GM04503 (cell line): ENCODE measurements at places on chromosomes 16 and 17.

DNA sequence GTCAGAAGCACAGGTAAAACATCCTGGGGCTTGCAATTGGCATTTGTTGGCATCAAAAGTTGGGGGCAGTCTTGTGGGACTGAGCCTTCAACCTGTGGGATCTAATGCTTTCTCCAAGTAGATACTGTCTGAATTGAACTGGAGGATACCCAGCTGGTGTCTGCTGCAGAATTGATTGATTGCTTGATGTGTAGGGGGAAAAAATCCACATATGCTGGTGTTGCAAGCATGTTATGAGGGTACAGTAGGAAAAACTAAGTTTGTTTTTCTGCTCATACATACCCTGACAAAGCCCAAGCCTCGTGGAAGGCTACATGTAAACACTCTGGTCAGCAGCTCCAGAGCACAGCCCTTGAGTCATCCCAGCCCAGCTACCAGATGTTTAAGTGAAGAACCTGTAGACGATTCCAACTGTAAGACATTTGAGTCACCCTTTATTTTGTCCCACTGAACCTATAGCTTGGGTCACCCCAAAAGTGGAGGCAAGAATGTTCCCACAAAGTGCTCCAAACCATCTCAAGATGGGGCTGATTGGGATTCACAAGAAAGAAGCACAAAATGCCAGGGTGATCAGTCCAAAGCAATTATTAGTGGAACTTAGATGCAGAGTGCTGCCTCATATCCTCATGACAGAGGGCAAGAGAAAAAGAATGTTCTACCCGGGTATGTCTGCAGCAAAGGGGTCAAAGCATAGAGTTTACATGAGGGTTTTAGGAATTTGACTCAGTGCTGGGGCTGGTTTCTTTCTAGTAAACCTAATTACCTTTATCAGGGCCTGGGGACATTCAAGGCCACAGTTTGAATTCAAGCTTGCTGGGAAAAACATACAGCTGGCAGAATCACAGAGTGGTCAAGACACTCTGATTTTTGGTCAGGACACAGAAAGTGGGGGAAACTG lies 9.6 kb upstream of the APPBP2 start:
- no peak for DNase-seq

- DNase-seq: no peak
These were observed 121.3 kb upstream of the GOT2 start for GRCh38 chr16:58855291-58855863.

DNA sequence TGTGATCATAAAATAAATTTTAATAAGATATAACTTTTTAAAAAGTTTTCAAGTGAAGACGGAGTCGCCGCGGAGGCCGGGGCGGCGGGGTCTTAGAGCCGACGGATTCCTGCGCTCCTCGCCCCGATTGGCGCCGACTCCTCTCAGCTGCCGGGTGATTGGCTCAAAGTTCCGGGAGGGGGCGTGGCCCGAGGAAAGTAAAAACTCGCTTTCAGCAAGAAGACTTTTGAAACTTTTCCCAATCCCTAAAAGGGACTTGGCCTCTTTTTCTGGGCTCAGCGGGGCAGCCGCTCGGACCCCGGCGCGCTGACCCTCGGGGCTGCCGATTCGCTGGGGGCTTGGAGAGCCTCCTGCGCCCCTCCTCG lies at the start of gene FOXC2:
TSS of gene FOXC2 (plus strand) at position 229 of the 365 bp plus-strand sequence. CDS start 507 bp downstream, outside the sequence.
- DNase-seq: peak; percentile 68

- DNase-seq: no peak
These were observed 78.0 kb upstream of the DOC2B start for GRCh38 chr17:259341-259976.

DNA sequence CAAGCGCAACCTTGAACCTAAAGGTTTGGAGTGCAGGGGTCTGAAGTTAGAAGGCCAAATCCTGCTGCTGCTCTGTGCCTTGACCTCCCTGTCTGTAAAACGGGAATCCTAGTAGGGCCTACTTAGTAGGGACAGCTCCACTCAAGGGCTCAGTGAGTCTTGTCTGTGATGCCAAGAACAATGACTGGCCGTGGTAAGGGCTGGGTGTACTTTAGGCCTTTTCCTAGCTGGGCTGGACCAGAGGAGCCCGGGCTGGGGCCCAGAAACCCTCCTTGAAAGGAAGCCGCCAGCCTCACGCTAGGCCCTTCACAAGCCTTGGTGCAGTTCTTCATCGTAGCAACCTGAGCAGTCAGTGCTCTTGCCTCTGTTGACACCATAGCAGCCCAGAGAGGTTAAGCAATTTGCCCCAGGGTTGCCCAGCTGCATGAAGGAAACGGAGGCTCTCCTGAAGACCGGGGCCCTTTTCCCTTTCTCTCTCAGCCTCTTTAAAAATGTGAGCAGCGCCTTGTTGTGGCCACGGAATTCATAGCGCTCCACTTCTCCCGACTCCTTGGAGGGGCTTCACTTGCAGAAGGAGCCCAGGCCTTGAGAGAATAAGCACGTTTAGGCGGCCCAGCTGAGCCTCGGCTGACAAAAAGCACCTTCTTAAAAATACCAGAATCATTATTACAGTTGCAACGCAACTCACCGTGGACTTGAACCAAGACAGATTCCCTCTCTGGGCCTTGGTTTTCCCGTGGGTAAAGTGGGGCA lies 4.4 kb downstream of the NECAB2 start:
- no peak for DNase-seq

DNA sequence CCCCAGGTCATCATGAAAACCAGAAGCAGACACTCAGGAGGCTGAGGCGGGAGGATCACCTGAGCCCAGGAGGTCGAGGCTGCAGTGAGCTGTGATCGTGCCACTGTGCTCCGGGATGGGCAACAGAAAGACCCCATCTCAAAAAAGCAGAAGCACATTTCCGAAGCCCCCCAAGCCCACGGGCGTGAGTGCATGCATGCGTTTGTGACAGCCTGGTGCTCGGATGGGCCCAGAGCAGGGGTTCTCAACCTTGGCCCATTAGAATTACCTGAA lies 19.1 kb downstream of the TMC6 start:
- no peak for DNase-seq

DNA sequence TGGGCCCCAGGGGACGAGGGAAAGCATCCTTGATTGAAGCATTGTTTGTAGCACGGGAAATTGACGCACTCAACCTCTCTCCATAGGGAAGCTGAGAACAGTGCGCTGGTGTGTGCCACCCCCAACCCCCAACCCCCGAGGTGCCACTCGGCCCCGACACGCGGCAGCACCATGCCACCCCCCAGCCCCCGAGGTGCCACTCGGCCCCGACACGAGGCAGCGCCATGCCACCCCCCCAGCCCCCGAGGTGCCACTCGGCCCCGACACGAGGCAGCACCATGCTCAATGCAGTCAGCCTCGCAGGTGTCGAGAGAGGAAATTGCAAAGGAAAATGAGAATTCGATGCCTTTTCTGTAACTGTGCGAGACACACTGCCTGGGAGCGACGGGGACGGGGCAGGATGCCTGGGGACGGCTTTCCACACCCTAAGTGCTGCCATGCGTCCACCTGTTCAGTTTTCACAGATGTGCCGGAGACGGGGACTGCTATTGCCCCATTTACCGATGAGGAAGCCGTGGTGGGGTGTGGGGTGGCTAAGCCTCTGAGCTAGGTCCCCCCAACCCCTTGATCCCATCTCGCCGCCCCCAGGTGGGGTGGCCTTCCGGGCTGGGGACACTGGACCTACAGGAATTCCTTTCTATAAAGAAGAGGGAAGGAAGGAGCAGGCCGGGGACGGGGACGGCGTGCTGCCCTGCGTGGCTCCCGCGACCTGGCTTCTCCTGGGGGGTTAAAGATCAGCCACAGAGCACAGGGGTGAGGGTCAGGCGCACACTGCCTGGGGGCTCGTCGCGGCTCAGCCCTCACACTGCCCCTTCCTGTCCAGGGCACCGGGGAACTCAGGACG lies 9.8 kb downstream of the CBFA2T3 start:
- DNase-seq: no peak

DNA sequence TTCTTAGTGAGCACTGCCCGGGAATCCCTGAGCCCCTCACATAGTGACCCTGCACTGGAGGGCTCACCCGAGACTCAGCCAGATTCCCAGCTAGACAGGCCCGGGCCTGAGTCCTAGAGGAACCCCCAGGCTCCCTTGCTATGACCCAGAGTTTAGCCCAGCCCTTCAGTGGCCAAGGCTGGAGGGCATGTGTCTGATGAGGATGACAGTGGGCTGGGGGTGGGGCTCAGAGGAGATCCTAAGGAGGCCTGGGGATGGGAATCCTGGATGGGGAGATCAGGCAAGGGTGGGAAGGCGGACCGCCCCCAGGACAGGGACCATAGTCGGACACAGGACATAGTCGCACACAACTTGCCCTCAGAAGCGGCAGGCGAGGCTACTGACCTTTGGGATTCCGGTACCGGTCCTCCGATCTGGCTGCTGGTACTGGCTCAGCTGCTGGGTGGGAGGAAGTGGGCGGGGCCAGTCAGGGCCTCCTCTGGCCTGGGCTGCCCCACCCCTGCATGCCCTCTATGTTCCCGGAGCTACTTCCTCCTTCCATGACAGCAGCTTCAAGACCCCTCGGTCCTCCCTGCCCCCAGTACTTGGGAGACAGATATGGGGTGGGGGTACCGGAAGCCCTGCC lies 1.1 kb downstream of the CD79B start:
- no peak for DNase-seq

GRCh38 chr16:67112591-67113399 lies 3.1 kb downstream of the PHAF1 start:
- no peak for DNase-seq

- DNase-seq: no peak
These were observed 787 bp downstream of the PRKAR1A start for GRCh38 chr17:68512960-68513474.

DNA sequence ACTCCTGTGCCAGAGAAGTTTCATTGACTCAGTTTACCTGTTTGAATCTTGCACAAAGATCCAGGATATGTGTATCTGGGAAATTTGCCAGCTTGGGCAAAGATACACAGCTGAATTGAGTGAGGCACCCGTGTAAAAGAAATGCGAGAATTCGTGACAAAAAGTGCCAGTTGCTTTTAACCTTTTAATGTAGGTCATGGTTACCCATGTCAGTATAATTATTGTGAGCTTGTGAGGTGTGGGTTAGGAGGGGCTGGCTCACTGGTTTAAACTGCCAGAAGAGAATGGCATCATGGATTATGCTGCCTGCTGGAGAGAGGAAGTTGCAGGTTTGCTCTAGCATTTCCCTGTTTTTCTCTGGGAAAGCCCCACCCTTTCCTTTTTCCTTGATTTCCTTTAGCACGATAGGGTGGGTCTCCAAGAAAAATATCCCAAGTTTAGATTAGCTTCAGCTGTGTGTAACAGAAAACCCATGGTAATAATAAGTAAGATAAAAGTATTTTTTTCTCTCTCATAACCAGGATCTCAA lies 24.8 kb upstream of the NDRG4 start:
- DNase-seq: no peak

DNA sequence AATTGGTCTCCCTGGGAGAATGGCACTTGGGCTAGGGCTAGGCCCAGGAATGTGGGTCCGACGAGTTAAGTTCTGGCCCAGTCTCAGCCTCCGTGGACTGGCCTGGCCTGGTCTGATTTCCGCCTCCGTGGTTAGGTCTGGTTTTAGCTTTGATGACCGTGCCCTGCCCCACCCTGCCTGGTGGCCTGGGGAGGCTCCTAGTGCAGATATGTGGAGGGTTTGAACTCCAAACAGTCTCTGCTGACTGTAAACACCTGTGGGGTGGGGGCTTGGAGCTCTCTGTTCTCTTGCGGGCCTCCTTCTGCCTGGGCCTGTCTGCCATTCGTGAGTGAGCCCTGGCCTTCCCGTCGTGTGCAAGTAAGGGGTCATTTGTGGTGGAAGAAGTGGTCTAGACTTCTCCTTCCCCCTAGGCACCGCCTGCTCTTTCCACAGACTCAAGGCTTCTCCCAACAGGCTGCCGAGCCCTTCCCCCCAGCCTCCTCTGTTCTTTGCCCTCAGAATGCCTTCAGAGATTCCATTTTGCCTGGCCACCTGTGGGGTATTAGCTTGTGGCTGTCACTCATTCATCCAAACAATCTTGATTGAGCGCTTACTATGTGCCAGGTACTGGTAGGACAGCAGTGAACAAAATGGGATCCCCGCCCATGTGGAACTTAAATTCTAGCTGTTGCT lies 1.6 kb downstream of the ATP6V0C start:
- no peak for DNase-seq

- DNase-seq: no peak
These were observed 62.3 kb downstream of the SMURF2 start for GRCh38 chr17:64599827-64600226.

- no peak for DNase-seq
These were observed 231.4 kb upstream of the WSCD1 start for GRCh38 chr17:5838661-5839300.

DNA sequence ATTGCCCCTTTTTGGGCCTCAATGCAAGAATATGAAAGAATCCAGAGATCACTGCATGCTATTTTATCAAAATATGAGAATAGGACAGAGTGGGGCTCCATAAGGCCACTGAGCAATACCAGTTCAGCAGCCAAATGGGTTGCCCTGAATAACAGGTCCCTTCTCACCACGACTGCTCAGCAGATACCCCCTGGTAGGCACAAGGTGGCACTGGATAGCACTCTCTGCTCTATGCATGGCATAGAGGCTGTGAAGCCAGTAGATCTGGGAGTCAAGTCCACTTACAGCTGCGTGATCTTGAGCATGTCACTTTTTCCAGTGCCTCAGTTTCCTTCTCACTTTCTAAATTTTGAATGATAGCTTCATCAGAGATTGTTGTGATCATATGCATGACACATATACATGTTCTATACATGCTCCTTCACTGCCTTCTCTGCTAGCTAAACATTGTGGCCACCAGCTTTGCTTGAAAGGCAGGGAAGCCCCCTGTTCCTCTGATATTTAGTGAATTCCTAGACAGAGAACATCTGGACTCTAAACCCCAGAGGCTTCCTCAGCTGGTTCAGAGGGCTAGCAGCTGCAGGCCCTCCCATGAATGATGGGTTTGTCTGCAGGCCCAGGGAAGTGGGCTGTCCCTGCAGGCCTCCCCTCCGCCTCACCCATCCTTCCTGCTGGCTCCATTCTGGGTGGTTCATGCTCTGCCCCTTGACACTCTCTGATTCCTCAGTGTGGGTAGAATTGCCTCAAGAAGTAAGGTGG lies 84.9 kb upstream of the ASIC2 start:
- no peak for DNase-seq

DNA sequence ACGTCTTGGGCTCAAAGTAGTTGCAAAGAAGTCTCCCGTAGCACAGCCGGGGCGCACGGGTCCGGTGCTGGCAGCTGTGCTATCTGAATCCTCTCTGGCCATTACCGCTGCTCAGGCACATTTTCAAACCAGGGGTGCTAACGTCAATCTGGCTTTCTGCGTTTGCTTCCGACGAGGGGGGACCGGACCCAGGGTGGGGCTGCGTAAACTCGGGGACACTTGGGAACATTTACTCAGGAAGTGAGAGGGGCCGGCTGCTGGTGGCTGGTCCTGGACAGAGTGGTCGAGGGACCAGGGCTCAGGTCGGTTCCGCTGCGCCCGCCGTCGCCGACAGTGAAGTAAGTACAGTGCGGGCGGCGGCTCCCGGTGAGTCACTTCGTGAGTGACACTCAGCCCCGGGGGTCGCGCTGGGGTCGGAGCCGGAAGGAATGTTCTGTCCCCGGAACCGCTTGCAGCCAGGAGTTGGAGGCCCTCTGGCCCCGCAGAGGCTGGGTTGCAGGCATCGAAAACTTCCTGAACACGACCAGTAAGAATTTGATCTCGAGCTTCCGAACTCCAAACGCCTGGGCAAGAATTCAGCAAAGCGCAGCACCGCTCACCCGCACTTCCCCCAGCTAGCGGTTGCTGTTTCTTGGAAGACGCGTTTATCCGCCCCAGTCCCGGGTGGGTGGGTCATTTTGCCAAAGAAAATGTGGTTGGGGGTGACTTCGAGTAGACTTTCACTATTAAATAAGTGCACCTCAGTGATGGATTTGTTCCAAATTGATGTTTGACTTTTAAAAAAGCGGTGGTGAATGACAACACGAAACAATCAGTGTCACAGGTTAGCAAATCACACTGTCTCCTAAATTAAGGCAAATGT lies 1.4 kb upstream of the HS3ST3B1 start:
- no peak for DNase-seq

- no peak for DNase-seq
These were observed 13.0 kb downstream of the LCMT1 start for GRCh38 chr16:25124503-25124902.
